Activated CD4-positive, alpha-beta T cell treated with anti-CD3 and anti-CD28 coated beads for 36 hours (primary cell): ENCODE measurements at places on chromosomes 1 and 21. TPM values are rescaled to one million over a fixed set of nuclear protein-coding genes. Genes with fewer than 3 reads are reported as not detected.

DNA sequence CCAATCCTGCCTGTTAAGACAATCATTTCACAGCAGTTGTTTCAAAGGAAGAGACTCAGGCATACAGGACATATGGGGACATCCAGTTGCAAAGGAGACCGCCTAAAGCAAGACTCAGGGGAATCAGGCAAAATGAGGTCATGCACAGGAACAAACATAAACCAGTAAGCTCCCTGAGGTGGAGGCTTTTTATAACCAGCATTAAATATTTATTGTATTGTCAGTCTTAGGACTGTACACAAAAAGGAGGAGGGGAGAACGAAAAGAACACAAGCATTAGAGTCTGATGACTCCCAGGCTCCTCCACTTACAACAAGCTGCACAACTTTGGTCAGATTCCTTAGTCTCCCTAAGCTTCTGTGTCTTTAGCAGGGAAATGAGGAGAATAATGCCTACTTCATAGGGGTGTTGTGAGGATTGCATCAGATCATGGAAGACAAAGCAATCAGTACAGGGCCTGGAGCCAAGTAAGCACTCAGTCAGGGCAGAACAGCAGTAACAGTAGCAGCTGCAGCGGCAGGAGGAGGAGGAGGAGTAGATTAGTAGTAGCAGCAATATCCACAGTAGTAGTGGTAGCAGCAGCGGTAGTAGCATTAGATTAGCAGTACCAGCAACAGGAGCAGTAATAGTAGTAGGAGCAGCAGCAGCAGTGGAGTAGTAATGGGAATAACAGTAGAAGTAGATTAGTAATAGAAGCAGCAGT lies 54.2 kb upstream of the SPATA6 start:
- no peak overlapping the region for H3K27ac ChIP-seq
- no peak overlapping the region for H3K4me3 ChIP-seq
- H3K27me3 ChIP-seq: peaks cover 12% of the 10 kb centered on the region
- no peaks in the 10 kb centered on the region for H3K4me1 ChIP-seq

The JAM2 gene
- total RNA-seq: 1.1 TPM

DNA sequence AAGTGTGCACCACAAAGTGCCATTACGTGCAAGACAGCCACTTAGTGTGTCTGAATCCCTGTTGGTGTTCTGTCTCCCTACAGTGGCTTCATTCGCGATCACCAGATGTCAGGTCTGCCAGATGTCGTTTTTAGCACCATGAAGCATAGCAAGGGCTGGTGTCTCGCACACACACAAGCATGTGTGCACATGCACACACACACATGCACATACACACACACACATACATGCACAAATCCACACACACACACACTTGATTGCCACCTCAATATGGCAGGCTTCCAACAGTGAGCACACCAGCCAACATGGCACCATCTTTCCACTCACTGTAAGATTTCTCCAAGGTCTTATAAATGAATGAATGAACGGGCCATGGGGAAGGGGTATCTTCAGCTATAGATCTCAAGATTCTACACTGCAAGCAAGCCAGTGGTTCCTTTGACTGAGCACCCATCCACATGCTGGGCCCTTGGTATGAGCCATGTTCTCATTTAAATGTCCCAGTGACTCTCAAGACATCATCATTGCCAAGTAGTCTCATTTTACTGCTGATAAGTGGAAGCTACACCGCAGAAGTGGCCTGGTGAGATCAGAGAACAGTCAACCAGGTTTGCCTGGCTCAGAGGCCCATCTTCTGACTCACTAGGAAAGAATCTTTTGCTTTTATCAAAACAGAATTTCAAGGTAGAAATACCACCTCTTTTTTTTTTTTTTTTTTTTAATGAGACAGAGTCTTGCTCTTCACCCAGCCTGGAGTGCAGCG lies 84.9 kb downstream of the SIM2 start:
- no peaks in the 10 kb centered on the region for H3K36me3 ChIP-seq
- H3K4me1 ChIP-seq: no peaks in the 10 kb centered on the region
- H3K4me3 ChIP-seq: no peak overlapping the region
- DNase-seq: peak; percentile 10

The CA6 gene
- 0.27 TPM for total RNA-seq

GRCh38 chr1:27142464-27142863 lies 12.5 kb downstream of the SLC9A1 start:
- H3K36me3 ChIP-seq: peaks cover 5% of the 10 kb centered on the region
- H3K4me1 ChIP-seq: peaks cover 62% of the 10 kb centered on the region
- no peak overlapping the region for H3K4me3 ChIP-seq
- DNase-seq: peak; percentile 69
- no peaks in the 10 kb centered on the region for H3K27me3 ChIP-seq

The KCNJ10 gene
- 0.11 TPM for total RNA-seq

The CCNL2 gene
- 73.6 TPM for total RNA-seq

- no peak for DNase-seq
- H3K27me3 ChIP-seq: no peaks in the 10 kb centered on the region
Observed at GRCh38 chr1:173190101-173190936, 16.8 kb downstream of the TNFSF4 start.

DNA sequence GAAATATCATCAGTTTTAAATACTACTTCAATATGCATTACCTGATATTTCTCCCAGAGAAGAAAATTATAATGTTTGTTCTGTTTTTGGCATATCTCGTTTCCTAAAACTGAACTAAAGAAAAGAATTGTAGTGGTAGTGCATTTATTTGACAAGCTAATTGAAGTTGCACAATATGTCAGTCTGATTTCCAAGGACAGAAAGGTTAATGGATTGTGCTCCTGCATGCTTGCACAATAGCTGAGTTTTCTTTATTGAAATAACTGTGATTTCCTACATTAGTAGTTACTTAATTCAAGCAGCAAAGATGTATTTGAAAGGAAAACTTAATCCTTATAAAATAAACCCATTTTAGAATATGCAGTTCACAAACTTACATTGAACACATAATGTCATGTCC lies 2047.7 kb downstream of the NCAM2 start:
- H3K4me1 ChIP-seq: no peaks in the 10 kb centered on the region
- H3K36me3 ChIP-seq: no peaks in the 10 kb centered on the region
- no peak for DNase-seq
- no peak overlapping the region for H3K27ac ChIP-seq
- H3K4me3 ChIP-seq: no peak overlapping the region

The FASLG gene
- total RNA-seq: 3.6 TPM

GRCh38 chr1:1144122-1144842 lies 28.4 kb upstream of the C1orf159 start:
- peak; percentile 85 for DNase-seq
- peak overlapping the region; percentile 82 for H3K27ac ChIP-seq
- no peaks in the 10 kb centered on the region for H3K36me3 ChIP-seq

GRCh38 chr1:66368261-66368660 lies 165.7 kb upstream of the SGIP1 start:
- peak overlapping the region; percentile 55 for H3K27ac ChIP-seq
- H3K4me1 ChIP-seq: peaks cover 91% of the 10 kb centered on the region
- H3K4me3 ChIP-seq: no peak overlapping the region
- H3K36me3 ChIP-seq: peaks cover 86% of the 10 kb centered on the region

DNA sequence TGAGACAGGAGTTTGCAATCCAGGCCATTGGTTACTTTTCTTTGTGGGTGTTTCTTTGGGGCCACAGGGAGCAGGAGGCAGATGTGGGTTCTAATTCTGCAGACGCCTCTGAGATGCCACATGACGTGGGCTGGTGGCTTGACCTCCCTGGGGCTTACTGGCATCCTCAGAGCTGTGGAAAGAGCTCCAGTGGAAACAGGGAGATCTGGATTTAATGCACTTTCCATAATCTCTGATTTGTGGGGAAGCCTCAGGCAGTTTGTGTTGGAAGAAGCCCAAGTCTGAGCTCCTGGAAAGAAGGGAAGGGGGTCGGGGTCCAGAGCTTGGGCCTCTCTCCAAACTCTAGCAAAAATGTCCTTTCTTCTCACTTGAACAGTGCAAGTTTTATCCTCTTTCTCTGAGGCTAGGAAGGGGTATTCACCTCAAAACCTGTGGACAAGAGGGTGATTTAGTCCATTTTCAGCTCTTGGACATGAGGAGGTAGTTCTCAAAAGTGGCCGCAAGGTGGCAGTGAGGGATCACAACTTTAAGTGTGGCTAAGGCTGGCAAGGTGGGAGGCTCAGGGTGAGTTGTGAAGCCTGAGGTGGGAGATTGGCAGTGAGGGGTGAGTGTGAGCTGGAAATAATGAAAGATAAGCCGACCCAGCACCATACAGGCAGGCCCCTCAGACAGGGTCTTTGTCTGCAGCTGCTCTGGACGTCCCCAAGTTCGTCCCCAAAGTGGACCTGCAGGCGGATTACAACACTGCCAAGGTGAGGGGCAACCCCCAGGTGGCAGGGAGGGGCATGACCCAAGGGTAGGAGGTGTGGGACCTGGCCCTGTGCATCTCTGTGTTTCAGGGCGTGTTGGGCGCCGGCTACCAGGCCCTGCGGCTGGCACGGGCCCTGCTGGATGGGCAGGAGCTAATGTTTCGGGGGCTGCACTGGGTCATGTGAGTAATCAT lies 9.2 kb downstream of the IKBKE start:
- H3K4me1 ChIP-seq: peaks cover 28% of the 10 kb centered on the region
- DNase-seq: peak; percentile 85
- H3K4me3 ChIP-seq: no peak overlapping the region
- H3K36me3 ChIP-seq: peaks cover 42% of the 10 kb centered on the region

The AKNAD1 gene
- total RNA-seq: not detected

The ADAMTS4 gene
- 0.71 TPM for total RNA-seq

The CCDC185 gene
- total RNA-seq: not detected

GRCh38 chr1:10897981-10898728 lies 101.7 kb upstream of the CASZ1 start:
- peaks cover 1% of the 10 kb centered on the region for H3K27me3 ChIP-seq
- no peak overlapping the region for H3K27ac ChIP-seq
- no peak overlapping the region for H3K4me3 ChIP-seq
- no peaks in the 10 kb centered on the region for H3K36me3 ChIP-seq

DNA sequence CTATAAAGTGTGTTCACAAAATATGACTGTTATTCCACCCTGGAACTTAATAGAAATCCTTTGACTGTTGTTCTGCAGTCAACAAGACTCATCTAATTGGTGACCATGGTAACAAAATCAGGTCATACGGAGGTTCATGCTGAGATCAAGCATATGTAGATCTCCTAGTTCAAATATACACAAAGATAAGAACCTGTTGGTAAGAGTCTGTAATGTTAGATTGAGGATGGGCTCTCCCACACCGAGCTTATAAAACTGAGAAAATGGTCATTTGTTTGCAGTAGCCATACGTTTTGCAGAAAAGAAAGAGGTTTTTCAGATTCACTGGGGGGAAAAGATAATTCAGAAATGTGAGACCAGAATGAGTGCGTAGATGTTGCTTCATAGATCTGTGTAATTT lies 468.1 kb downstream of the RPS6KC1 start:
- no peak for DNase-seq
- no peak overlapping the region for H3K27ac ChIP-seq
- no peak overlapping the region for H3K4me3 ChIP-seq

The DNAH14 gene
- 2.1 TPM for total RNA-seq

GRCh38 chr1:168719306-168720111 lies 9.5 kb downstream of the DPT start:
- no peaks in the 10 kb centered on the region for H3K4me1 ChIP-seq
- H3K4me3 ChIP-seq: no peak overlapping the region
- H3K27me3 ChIP-seq: peaks cover 5% of the 10 kb centered on the region
- no peaks in the 10 kb centered on the region for H3K36me3 ChIP-seq
- no peak for DNase-seq

DNA sequence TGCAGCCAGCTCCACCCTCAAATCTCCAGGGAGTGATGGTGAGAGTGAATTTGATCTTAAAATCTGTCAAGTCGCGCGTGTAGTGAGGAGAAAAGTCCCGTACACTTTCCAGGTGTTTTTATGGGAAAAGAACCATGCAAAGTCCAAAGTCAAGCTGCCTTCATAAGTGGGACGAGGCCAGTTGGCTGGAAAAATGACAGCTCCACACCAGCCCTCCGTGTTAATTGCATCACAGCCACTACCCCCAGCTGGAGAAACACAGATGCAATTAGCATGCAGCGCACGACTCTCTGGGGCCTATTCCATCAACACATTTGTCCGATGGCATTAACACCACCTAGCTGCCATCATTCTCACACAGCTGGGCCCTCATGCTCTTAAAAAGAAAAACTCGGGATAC lies 68.4 kb downstream of the KLHDC7A start:
- H3K36me3 ChIP-seq: no peaks in the 10 kb centered on the region
- DNase-seq: no peak
- H3K27ac ChIP-seq: no peak overlapping the region
- H3K4me3 ChIP-seq: no peak overlapping the region

GRCh38 chr1:157585984-157586383 lies 11.9 kb downstream of the FCRL4 start:
- no peak overlapping the region for H3K4me3 ChIP-seq
- H3K4me1 ChIP-seq: no peaks in the 10 kb centered on the region
- peaks cover 12% of the 10 kb centered on the region for H3K27me3 ChIP-seq
- no peak overlapping the region for H3K27ac ChIP-seq
- no peaks in the 10 kb centered on the region for H3K36me3 ChIP-seq

GRCh38 chr1:1591452-1591851 lies 8.5 kb downstream of the FNDC10 start:
- H3K4me3 ChIP-seq: no peak overlapping the region
- H3K4me1 ChIP-seq: no peaks in the 10 kb centered on the region
- H3K27ac ChIP-seq: no peak overlapping the region
- no peaks in the 10 kb centered on the region for H3K36me3 ChIP-seq

GRCh38 chr1:7505094-7505770 lies 265.9 kb upstream of the VAMP3 start:
- H3K36me3 ChIP-seq: no peaks in the 10 kb centered on the region
- no peak overlapping the region for H3K4me3 ChIP-seq
- H3K4me1 ChIP-seq: no peaks in the 10 kb centered on the region
- H3K27ac ChIP-seq: no peak overlapping the region
- no peaks in the 10 kb centered on the region for H3K27me3 ChIP-seq

- H3K27me3 ChIP-seq: no peaks in the 10 kb centered on the region
- peak; percentile 15 for DNase-seq
- peak overlapping the region; percentile 20 for H3K27ac ChIP-seq
Observed at GRCh38 chr21:14901482-14901958, 163.3 kb downstream of the NRIP1 start.

DNA sequence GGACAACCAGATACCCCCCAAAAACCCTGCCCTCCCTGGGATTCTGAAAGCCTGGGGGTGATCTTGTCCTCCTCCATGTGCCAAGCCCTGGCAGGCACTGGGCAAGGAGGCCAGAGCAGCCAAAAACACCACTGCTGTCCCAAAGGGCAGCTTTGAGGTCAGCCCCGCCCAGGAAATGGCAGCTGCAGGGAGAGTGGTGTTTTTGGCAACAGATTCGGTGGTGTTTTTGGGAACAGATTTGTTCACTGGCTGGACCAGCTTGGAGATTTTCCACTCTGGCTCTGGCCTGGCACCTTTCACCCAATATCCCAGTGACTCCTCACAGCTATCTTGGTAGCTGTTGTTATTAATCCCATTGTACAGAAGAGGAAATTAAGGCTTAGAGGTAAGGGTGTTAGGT lies 34.7 kb downstream of the LRP8 start:
- no peak overlapping the region for H3K4me3 ChIP-seq
- H3K36me3 ChIP-seq: peaks cover 13% of the 10 kb centered on the region
- H3K27ac ChIP-seq: peak overlapping the region; percentile 13
- H3K27me3 ChIP-seq: no peaks in the 10 kb centered on the region
- peaks cover 34% of the 10 kb centered on the region for H3K4me1 ChIP-seq

The NBPF14 gene
- 10.2 TPM for total RNA-seq
